Right forelimb (tissue), 1 donor: ENCODE measurements at places on chromosomes 13 and 19.

DNA sequence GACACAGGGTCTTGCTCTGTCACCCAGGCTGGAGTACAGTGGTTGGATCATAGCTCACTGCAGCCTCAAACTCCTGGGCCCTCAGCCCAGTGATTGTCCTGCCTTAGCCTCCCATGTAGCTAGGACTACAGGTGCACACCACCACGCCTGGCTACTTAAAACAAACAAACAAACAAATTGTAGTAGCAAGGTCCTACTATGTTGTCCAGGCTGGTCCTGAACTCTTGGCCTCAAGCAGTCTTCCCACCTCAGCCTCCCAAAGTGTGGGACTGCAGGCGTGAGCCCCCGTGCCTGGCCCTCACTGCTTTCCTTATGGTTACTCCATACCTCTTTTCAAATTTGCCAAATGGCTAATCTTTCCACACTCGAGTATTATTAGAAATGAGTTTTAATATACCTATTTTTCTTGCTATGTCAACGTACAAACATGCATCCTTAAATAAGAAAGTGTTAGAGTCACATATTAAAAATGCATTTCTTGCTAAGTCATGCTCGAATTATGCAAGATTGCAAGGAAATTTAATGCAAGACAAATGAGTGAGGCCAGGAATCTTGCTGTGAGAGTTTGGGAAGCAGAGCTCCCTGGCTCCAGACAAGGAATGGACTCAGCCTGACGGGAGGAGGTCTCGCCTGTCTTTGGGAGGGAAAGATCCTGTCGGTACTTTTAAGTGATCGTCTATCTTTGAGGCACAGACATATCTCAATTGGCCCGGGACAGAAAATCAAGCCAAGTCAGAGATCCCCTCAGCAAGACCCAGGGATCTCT is 39.4 kb downstream of the RFX2 start:
- DNase-seq: peak; percentile 28

GRCh38 chr13:102900193-102900608 is 54.4 kb downstream of the ERCC5 start:
- DNase-seq: no peak

DNA sequence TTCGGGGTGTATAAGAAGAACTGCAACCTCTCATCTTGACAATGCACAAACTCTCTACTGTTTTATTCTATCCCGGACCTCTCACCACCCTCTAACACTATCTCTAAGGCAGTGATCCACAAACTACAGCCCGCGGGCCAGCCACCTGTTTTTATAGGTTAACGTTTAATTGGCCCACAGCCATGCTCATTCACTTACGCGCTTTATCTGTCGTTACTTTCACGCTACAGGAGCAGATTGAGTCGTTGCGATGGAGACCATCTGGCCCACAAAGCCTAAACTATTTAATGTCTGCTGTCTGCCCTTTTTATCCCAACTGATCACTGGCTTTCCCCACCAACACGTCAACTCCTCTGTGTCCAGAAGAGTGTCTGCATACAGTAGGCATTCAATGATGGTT is 158.9 kb downstream of the CACNA1A start:
- DNase-seq: no peak

GRCh38 chr19:48149430-48149829 is 20.7 kb downstream of the LIG1 start:
- no peak for DNase-seq
